ENCODE measurements at places on chromosomes 6 and 20.

- no peak for DNase-seq
Observed at GRCh38 chr20:44581515-44581914, 864 bp upstream of the PKIG start.

DNA sequence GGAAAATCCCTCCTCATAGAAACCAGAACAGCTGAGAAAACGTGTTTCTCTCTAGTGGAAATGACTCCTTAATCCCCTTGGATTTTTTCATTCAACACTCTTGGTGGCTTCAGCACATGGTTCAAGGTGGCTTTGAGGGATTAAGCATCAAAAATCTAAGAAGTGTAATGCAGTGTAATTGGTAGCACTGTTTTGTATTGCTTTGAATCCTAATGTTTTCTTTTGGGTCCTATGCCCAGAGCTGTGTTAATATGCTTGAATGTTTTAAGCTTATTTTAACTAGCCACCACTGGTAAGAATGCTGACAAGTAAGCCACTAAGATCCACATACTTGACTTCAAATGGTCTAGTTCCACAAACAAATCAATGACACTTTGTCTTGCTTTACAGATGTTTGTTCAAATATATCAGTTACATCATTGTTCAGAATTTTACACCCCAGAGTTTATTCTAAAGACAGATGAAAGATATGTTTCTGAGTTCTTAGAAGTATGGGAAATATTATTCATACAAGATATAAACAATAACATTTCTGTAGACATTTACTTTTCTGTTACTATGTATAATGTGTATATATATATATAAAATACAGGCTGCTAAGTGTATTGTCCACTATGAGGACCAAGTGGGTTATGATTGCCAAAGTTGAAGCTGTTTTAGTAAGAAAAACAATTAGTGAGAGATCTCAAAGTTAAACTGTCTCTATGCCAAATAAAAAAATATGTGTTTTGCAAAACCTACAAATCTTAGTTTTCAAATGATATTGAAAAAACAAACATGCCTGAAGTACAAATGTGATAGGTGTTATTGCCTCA is 220.8 kb downstream of the OGFRL1 start:
- DNase-seq = no peak

GRCh38 chr6:136466777-136467176 is 83.4 kb downstream of the MAP7 start:
- no peak for DNase-seq

DNA sequence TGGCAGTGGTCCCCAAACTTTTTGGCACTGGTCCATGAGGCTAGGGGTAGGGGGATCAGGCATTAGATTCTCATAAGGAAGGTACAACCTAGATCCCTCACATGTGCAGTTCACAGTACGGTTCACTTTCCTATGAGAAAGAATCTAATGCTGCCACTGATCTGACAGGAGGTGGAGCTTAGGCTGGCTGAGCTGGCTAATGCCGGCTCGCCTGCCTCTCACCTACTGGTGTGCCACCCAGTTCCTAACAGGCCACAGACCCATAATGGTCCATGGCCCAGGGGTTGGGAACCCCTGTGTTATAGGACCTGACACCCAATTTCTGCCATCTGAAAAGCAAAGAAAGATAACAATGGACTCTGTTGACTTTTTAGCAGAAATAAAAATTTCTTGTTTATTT is 199.6 kb downstream of the GMPR start:
- no peak for DNase-seq

GRCh38 chr6:43746071-43746470 is 23.9 kb upstream of the VEGFA start:
- DNase-seq = no peak

GRCh38 chr20:13105864-13106457 is 97.2 kb downstream of the SPTLC3 start:
- no peak for DNase-seq

DNA sequence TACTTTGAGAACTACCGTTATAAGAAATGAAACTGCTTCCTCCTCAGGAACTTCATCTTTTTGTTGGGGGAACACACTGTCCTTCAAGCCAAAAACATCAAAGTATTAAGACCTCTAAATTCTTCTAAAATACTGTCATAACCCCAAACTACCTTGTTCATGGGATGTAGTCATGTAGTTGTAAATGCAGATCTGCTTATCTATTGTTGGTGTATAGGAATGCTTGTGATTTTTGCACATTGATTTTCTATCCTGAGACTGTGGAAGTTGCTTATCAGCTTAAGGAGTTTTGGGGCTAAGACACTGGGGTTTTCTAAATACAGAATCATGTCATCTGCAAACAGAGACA is 282.9 kb upstream of the RUNX2 start:
- DNase-seq = no peak

DNA sequence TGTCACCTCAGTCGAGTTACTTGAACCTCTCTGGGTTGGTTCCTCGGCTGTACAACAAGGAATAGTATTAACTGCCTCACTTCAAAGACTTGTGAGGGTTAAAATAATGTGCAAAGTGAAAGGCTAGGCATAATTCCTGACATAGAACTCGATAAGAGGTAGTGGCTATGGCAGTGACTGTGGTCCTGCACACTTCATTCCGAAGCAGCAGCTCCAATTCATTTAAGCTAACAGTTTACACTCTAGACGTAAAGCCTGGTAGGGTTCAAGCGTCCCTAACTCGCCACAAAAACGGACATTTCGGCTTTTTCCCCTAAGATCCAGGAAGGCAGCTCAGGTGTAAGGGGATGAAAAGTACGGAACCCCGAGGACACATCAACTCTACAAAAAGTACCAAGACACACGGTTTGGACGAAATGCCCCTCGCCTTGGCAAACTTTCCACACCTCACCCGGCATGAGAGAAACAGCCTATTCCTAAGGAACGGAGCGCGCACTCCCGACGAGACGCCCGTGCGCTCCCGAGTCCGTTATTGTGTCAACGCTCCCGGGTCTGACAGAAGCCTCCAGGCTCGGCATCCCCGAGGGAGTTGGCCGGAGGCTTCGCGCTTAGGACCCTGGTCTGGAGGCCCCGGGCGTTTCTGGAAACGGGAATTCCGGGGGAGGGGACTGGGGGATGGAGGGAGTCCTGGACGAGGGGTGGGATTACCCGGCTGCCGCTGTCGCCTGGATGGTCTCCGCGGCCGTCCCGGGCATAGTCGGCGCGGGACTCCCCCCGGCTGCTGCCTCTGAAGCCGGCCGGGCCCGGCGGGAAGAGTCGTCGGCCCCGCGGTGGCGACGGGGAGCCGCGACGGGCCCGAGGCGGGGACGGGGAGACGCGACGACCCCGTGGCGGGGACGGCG is 937 bp downstream of the ZNF318 start:
- no peak for DNase-seq

DNA sequence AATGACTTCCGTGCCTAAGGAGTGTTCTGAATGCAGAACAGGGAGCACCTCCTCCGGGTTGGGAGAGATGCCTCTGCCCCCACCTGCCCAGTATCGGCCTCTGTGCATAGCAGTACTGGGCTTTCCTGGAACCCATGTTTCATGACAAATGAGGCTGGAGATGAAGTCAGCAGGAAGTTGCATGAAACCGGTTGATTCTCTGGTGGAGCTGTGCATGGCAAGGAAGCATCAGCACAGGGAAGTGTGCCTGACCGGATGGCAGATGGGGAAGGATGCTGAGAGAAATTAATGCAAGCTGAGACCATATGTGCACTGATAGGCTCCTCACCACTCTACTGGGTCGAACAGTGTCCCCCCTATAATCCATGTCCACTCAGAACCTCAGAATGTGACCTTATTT is 155.5 kb downstream of the CDH26 start:
- no peak for DNase-seq

DNA sequence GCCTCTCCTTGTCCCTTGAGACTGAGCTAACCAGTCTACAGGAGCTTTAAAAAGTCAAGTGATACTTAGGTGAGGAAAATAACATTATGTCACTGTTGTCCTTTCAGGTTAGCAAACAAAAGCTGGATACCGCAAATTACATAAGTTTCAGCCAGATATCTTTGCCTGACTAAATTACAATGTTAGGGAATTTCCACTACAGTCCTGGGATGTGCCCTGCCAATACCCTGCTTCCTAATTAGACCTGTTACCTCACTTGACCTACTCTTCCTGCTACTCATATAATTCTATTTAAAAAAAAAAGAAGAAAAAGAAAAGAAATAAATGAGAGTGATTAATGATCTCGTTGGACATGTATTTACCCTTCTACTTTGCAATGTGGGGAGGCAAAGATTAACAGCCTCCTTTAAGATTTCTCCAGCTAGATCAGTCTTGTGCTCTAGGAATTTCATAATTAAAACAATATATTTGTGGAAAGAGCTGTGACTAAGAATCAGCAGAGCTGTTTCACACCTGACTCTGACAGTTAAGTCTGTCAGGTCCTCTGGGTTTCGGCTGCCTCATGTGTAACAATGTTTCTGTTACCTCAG is 318.9 kb downstream of the HDGFL1 start:
- no peak for DNase-seq

DNA sequence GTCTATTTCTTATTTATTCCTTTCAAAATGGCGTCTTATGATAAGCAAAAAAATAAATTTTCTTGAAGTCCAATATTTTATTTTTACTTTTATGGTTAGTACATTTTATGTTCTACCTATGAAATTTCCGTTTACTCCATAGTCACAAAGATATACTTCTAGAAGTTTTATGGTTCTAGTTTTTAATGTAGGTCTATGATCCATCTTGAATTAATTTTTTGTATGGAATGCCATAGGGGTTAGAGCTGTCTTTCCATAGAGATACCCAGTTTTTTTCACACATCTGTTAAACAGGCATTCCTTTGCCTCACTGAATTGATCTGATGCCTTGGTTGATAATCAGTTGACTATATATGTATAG is 24.9 kb upstream of the ASIP start:
- no peak for DNase-seq

DNA sequence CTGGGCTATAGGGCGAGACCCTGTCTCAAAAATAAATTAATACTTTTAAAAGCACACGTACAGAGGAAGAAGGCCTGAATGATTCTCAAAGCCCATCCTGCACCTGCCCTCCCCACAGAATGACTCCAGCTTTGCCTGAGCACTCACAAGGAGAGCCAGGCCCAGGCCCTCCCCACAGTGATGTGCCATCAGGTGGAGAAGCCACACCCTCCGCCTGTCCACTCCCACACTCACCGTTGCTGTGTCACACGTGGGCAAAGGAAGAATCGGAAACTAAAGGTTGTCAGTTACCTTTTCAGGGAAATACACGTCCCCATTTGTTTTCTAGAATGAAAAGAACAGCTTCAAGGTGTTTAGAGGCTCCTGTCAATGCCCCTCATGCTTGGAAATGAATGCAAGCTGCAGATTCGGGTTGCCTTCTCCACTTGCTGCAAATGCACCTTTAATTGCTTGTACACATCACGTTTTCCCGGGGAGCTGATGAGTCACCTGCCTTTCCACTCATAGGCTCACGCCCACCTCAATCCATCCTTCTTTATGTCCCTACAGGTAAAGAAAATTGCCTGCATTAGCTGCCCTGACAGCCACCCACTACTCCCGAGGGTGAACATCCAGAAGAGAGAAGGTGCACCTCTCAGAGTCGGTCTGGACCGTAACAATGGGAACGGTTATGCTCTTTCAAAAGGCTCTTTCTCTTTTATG is 45.5 kb upstream of the AFDN start:
- DNase-seq = no peak

DNA sequence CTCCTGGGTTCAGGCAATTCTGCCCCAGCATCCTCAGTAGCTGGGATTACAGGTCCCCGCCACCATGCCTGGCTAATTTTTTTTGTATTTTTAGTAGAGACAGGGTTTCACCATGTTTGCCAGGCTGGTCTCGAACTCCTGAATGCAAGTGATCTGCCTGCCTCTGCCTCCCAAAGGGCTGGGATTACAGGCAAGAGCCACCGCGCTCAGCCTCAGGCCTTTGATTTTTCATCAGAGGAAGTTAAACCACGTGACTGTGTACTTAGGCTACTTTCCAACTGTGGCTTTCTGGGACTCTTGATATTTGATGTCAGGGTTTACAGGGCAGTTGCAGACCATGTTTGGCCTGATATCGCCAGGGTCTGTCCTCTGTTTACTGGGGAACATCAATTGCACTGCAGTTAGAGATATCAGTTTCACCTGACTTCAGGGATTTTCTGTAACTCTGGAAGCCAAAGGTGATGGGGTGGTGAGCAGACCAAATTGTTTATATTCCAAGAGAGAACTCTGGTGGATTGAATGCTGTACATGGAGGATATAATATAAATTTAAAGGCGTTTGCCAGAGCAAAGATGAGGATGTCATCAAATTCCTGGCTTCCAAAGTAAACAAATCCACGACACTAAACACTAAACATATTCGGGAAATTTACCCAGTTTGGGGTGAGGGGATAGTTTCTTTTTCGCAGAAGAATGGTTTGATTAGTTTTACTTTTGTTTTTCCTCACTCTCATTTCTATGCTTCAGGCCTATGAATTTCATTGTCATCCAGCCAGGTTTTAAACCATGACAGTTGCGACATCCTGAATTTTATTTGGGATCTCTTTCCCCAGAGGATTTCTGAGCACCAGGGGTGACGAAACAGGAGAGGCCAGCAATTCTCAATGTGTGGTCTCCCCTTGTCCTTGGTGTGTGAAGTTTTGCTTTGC is 4.2 kb downstream of the PSMF1 start:
- DNase-seq = no peak

GRCh38 chr6:54238396-54238795 is 69.8 kb upstream of the TINAG start:
- DNase-seq = no peak

DNA sequence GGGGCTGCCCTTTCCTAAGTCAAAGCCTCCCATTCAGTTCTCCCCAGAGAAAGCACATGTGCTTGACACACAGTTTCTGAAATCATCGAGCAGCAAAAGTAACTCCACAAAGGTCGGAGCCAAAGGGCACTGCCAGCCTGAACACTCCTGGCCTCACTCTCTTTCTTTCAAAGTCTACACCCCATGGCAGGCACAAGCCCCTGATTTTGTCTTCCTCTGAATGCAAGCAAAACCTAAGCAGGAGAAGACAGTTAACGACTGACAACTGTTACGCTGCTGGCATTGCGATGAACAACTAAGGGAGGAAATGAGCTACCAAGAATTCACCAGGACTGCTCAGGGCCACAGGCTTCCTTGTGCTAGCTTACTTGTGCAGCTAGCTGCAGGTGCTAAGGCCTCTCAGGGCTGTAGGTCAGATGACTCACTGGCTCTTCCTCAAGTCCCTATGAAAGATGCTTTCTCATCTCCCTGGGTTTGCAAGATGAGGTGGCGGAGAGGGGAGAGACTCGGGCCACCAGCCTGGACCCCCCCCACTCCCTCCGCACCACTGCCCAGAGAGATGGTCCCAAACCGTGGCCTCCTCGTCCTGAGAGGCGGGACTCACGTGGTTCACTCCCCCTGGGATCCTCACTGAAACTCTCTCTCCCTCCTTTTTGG is 208.2 kb downstream of the DLL1 start:
- no peak for DNase-seq

DNA sequence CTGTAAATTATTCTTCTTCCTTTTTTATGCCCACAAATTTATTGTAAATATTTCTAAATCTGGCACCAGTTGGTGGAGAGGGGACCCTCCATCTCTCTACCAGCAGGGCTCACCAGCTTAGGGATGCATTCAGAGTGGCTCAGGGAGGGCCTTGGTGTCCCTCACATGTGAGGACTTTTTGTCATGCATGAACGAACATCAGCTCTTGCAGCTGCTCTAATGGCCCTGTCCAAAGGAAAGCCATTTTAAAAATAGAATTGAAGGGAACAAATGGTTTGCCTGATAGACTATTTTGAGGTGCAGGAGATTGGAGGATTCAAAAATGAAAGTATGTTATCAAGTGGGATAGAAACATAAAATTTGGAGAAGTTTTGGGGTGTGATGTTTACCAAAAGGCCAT is 37.5 kb upstream of the KLHL31 start:
- no peak for DNase-seq

Measured in nucleus accumbens (tissue), 56 donors.